HT1080 (cell line): ENCODE measurements at places on chromosomes 4 and X.

- no peak for DNase-seq
These were observed 180.7 kb downstream of the CEP135 start for GRCh38 chr4:56129431-56129861.

DNA sequence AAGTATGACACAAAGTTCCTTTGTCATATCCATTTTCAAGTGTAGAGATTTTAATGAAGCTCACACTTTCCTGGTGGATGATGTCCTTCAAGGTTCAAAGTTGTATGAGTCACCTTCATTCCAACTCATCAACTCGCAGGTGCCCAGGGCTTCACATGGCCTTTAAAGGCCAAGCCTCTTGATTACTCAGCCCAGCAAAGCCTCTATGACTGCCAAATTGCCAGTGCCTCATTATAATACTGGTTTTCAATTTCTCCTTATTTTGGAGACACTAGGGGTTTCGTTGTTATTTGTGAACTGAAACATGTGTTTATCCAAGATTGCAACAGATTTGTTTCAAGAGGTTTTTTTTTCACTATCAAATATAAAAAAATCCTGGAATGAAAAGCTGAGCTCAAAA lies 45.9 kb upstream of the PPP3CA start:
- DNase-seq: peak; percentile 91

- no peak for DNase-seq
These were observed 12.8 kb upstream of the F8A1 start for GRCh38 chrX:154873329-154873728.

GRCh38 chrX:72366178-72366577 lies 60.5 kb upstream of the CITED1 start:
- DNase-seq: no peak

DNA sequence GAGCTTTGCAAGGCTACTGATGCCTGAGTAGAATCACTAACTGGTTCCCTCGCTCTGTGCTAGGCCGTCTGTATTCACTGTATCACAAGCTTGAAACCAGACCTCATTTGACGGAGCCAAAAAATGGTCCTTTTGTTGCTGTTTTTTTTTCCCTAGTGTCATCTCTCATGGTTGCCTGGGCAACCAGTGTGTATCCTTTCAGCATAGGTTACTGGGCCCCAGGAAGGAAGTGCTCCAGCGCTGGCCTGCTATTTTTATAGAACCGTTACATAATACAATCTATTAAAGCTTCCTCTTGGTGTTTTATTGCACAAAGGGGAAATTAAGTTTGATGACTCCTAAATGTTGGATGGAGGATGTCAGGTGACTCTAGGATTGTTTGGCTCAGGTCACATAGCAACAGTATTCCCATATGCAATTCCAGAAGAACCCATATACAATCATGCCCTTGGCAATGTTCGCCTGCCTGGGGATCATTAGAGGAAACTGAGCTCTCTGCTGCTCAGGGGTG lies 220.4 kb downstream of the SPRY1 start:
- peak; percentile 62 for DNase-seq

GRCh38 chr4:10212901-10213300 lies 96.3 kb upstream of the WDR1 start:
- DNase-seq: no peak

GRCh38 chrX:9646471-9647224 lies 119.0 kb downstream of the GPR143 start:
- DNase-seq: no peak

- peak; percentile 27 for DNase-seq
These were observed 13.1 kb downstream of the TCEAL7 start for GRCh38 chrX:103343105-103343504.

- no peak for DNase-seq
These were observed 42.1 kb downstream of the SCML1 start for GRCh38 chrX:17779434-17779833.

- DNase-seq: no peak
These were observed 50.4 kb upstream of the TRAM1L1 start for GRCh38 chr4:117135634-117136354.

DNA sequence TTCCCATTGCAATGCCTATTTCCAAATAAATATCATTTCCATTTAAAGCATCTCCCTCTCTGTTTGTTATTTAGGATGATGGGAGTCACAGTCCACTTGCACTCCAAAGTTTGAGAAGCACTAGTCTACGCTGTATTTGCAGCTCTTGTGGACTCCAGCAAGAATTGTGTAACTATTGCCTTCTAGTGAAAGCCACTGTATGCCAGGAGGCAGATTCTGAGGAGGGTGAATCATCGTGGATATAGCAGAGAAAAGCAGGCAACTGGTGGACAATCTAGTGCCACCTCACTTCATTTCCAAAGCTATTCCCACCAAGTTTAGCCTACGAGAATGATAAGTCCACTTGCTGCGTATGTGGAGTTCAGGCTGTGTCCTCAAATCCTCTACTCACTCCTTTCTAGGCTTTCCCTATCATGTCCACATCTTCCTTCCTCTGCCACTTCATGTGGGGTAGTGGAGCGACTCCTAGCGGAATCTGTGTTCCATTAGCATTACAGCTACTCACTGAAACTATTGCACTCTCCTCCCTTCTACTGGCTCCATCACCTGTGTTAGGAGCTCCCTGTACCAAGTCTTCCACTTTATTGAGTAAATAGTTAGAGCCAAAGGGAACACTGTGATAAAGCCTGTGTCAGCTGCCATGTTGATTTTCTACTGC lies 501.8 kb upstream of the GALNT7 start:
- DNase-seq: peak; percentile 54

- no peak for DNase-seq
These were observed 21.3 kb downstream of the MMRN1 start for GRCh38 chr4:89915937-89916336.

DNA sequence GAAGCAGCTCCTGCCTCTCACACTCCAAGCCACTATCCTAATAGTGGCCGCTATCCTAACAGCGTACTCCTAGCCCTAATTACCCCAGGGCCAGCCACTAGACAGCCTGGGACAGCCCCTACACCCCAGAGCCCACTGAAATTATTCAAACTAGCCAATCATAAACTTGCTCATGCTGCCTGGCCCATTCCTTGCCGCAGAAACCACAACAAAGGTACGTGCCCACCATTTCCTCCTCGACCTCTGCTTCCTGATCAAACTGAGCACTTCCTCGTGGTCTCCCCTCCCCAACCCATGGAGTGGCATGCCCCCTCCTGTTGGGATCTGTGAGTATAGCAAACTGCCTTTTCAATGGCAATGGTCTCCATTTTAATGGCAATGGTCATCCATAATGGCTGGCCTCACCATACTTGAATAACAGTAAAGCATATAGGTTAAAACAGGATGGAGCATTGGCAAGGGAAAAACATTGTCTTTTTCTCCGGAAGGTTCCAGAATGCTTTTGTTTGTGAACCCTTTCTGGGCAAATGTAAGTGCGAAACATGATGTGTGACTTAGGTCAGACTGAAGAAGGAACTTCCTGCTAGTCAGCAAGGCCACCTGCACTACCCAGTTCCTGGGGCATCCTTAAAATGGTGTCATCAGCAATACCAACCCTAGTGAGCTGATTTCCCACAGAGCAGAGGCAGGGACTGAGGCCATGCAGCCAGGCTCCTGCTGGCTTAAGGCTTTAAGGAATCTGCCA lies 107.1 kb upstream of the ATP6AP2 start:
- DNase-seq: no peak

GRCh38 chr4:21077967-21078366 lies 377.7 kb downstream of the PACRGL start:
- peak; percentile 39 for DNase-seq

DNA sequence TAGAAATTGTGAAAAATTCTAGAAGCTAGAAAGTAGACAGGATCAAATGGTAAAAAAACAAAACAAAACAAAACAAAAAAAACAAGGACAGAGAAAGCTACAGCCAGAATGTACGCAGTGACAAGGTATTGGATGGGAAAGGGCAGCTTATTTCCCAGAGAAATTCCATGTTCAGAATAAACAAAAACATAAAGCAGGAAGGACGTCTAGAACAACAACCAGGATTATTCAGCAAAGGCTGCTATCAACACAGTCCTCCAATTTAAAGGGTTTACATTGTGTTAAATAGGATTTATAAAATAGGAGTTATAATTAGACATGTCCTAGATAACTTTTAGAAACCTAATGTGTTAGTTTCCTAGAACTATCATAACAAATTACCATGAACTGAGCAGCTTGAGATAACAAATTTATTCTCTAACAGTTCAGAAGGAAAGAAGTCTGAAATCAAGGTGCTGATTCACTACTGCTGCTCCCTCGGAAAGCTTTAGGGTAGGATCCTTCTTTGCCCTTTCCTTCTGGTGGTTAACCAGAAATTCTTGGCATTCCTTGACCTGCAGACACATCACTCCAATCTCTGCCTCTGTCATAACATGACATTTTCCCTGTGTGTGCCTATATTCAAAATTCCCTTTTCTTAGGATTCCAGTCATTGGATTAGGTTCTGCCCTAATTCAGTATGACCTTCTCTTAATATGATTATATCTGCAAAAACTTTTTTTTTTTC lies 175.6 kb downstream of the SNCA start:
- peak; percentile 89 for DNase-seq

- DNase-seq: no peak
These were observed 109.0 kb downstream of the ANTXR2 start for GRCh38 chr4:79964020-79964399.

- peak; percentile 62 for DNase-seq
These were observed 62.3 kb upstream of the HHIP start for GRCh38 chr4:144583658-144584057.
